ENCODE measurements at places on chromosomes 12 and 14.

DNA sequence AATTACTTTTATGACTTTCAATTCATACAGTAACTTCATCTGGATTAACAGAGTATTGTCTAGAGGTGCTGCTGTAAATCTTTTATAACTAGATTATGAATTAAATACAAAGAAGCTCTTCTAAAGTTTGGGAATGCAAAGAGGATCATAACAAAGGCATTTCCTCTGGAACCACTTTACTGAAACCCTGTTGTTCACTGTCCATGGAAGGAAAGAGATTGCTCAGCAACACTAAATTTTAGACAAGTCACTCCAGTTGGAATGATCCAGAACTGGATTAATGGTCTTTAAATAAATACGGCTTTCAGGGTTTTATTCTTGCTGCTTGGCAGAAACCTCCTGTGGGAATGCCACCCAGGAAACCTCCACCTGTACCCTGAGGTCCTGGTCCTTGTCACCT is 250.6 kb downstream of the KSR2 start:
- DNase-seq: no peak

DNA sequence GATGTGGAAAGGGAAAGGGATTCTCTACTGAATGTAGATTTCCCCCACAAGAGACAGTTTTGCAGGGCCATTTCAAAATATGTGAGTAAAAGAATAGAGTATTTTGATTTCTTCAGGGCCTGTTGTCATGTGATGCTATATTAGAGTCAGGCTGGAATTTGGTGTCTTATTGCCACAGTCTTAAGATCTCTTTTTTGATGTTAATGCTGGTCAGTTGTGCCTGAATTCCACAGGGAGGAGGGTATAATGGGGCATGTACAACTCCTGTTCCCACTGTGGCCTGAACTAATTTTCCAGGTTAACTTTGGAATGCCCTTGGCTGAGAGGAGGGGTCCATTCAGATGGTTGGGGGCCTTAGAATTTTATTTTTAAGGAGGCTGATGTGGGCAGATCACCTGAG is 111.0 kb upstream of the MAX start:
- DNase-seq: no peak

- no peak for DNase-seq
Observed at GRCh38 chr12:57511161-57511560, 9.2 kb downstream of the DDIT3 start.

DNA sequence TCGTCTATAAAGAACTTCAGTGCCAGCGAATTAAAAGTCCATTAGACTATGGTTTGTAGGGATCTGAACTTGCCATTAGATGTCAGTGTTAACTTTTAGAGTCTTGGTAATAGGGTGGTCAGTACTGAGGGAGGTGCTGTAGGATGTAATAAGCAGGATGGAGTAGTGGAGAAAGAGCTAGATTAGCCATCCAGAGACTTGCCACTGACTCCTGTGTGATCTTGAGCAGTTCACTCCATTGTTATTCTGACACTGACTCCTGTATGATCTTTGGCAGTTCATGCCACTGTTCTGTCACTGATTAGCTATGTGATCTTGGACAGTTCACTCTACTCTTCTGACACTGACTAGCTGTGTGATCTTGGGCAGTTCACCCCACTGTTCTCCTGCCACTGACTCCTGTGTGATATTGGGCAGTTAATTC is 133.6 kb downstream of the TTLL5 start:
- DNase-seq: no peak

DNA sequence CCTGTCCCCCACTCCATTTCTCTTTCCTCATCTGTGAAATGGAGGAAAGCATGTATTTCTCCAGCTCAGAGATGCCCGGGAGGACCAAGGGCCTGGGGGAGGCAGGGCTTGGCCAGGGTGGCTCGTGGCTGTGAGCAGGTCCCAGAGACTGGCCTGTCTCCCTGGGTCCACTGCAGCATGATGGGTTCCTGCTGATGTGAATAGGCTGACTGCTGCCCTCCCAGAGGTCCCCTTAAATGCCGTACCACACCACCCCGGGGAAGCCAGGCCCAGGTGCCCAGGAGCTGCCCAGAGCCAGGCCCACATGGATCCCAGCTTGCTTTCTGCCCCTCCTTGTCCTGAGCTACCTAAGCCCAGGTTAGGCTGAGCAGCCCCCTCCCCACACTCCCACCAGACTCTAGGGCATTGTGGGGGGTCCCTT is 158.2 kb upstream of the C14orf180 start:
- DNase-seq: no peak

GRCh38 chr14:71001742-71002141 is 94.5 kb downstream of the PCNX1 start:
- DNase-seq: no peak

DNA sequence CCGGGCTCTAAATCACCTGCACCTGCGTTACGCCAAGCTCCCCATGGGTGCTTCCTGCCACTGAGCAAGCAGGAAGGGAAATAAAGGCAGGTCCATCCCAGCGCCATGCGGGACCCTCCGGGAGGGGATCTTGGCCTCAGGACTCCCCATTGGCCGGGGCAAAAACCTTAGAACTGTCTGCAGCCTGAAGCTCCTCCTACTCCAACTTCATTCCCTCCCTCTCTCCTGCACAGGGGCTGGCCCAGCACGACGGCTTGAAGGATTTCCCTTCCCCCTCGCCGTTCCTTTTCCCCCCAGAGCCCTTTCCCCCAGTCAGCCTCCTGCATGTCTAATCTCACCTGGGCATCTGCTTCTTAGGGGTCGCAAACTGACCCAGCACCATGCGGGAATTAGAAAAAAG is 137.2 kb upstream of the NCOR2 start:
- DNase-seq: no peak

GRCh38 chr14:104523546-104523935 is 56.0 kb upstream of the C14orf180 start:
- no peak for DNase-seq

GRCh38 chr12:50772877-50773276 is 9.0 kb downstream of the ATF1 start:
- DNase-seq: no peak

DNA sequence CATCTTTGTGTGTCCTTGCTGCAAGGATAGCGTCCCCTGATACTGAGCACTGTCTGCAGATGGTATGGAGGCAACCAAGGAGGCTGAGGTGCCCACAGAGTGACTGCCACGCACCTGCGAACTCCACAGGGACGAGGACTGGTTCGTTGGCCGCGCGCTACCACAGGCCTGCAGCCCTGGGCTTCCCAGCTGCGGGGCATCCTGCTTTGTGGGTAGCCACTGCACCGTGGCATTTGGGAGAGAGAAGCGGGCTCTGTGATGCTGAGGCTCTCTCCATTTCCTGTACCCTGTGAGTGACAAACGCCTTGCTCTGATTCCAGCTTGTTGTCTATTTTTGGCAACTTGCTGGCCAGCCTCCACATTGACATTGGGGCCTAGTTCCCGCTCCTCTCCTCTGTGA is 76.3 kb downstream of the SLC15A4 start:
- no peak for DNase-seq

- no peak for DNase-seq
Observed at GRCh38 chr14:54577977-54578376, 11.0 kb downstream of the SAMD4A start.

DNA sequence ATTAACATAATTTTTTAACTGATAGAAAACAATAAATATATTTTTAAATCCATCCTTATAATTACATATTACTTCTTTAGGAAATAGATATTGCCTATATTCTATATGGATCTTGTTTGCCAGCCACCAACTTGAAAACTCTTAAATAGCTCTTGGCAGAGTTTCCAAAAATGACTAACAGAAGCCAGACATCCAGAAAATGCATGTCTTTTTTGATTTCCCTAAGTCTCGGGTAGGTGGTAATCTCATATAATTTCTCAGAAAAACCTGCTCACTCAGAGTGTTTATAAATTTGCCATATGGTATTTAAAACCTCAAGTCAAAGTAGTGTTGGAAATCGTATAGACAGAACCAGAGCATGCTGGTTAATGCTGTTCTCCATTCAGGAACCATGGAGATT is 360.4 kb upstream of the FOXG1 start:
- DNase-seq: no peak

- no peak for DNase-seq
Observed at GRCh38 chr12:19110221-19110940, 19.2 kb upstream of the PLEKHA5 start.

DNA sequence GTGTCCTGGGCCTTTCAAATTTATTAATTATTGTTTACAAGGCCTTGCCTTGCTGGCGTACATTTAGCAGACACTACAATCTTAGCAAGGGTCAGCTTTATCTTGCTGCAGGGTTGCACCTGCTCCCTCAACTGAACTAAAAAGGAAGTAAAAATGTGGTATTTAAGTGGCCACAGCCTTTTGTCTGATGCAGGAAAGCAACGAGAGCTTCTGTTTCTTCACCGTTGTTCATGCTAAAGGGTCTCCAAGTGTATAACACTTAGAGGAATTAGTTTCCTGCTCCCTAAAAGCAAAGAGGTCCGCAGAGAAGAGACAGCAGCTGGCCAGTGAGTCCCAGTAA is 62.8 kb upstream of the EGLN3 start:
- no peak for DNase-seq

DNA sequence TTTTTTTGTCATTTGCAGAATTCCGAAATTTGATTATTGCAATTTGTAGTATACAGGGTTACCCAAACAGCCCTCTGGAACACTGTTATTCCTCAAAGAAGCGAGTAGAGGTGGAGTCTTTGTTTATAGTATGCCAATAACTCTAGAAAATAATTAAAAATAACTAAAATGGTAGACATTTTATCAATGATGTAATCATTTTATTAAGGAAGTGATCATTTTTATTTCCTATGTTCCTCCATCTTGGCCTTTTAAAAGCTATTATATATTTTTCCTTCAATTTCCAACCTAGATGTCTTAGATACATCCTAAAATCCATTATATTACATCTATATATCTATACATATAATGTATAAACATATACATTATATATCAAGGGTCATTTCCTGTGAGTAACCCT is 106.0 kb downstream of the CCDC91 start:
- DNase-seq: no peak

DNA sequence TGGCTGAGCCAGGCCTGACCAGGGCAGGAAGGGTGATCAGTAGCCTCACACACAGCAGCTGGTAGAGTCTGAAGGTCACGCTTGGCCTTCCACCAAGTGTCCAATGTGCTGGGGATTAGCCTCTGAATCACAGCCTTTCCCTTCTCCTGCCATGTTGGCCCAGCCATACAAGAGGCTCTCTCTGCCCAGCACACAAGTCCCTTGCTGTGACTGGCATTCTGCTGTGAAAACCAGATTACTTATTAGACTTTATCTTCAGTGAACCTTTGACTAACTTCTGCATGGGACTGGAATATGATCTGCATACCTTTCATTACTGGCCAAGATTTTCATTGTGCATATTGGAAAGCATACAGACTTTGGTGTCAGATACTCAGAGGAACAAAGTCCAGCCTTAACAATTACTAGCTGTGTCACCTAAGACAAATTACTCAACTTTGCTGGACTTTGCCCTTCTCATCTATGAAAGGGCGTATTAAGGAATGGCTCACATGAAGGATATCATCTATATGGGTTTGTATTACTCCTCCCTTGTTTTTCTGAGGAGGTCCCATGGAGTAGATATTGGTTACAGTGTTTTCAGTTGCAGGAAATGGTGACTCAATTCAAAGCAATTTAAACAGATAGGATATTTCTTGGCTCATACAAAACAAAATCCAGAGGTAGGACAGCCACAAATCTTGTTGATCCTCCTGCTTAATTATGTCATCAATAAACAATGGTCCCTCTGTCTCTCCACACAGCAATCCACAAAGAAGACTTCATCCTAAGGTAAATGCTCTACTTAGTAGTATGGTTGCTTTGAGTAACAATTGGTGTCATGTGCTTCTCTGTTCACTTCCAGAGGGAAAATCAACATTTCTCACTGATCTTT is 99.6 kb downstream of the DYRK2 start:
- DNase-seq: no peak

DNA sequence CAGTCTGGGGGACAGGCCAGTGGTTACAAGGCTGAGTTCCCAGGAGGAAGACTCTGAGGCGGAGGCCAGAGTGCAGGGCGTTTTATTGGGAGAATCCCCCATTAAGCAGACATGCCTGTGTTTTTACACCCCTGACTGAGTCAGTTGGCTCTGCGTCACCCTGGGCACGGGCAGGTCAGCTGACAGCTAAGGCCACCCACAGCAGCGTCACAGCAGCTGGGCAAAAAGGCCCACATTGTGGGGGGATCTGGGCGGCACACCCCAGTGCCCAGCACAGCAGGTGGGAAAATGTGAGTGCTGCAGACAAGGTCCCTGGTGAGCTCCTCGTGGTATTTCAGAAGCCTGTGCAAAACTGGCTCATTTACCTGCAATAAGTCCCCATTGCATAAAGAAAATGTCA is 184.7 kb downstream of the AACS start:
- DNase-seq: no peak

GRCh38 chr14:58501214-58501816 is 73.8 kb downstream of the KIAA0586 start:
- no peak for DNase-seq

- DNase-seq: no peak
Observed at GRCh38 chr14:102668291-102668873, 75.9 kb downstream of the RCOR1 start.

GRCh38 chr14:104882325-104882973 is 17.4 kb downstream of the CEP170B start:
- DNase-seq: no peak

DNA sequence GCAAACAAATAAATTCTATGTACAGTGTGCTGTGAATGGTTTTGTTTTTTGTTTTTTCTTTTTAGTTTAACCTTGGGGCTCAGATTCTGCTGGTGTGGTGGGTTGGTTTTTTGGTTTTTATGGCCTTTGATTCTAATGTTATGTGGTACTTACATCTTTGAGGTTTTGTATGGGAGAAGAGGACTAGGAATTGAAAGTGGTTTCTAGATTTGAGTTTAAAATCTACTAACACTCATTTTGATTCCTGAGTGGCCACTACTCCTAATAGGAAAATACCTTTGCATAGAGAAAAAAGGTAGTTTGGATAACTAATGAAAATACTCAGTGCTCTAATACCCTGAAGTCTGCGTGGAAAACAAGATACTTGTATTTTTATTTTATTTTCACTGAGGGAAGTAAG is 137.7 kb downstream of the MON2 start:
- DNase-seq: no peak

GRCh38 chr12:71315328-71315985 is 124.1 kb upstream of the LGR5 start:
- DNase-seq: no peak

DNA sequence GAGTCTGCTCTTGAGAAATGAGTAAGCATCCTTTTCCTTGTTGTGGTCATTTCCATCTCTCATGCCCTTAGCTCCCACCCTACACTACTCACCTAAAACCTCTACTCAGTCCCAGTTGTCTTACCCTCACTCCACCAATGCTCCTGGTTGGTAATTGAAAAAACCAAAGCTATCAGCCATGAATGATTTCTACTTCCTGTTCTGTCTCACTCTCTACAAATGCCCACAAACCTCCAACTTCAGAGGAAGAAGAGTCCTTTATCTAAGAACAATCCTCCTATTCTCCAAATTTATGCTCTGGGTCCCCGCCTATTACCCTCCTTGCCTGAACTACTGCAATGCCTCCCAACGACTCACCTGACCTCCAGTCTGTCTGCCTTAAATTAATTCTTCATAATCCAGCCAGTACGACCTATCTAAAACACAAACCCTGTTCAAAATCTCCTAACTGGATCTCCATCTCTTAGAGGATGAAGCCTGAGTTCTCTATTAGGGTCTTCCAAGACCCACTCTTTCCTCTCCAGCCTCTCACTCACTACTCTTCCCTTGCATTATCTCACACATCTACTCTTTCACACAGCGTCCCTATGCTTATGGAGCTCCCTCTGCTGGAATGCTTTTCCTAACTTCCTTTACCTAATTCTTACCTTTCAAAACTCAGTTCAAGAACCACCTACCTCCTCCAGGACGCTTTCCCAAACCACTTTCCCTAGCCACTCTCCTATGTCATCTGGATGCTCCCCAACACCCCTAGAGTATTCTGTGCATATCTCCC is 2.2 kb downstream of the DHRS1 start:
- no peak for DNase-seq

- DNase-seq: no peak
Observed at GRCh38 chr12:105338966-105339365, 8.5 kb downstream of the C12orf75 start.
